ENCODE measurements at places on chromosomes 16 and 17.

- no peak for DNase-seq
These were observed 24.2 kb downstream of the CASKIN2 start for GRCh38 chr17:75490953-75491649.

GRCh38 chr17:43601280-43602039 lies 55.3 kb upstream of the ETV4 start:
- no peak for DNase-seq

GRCh38 chr16:74868501-74868900 lies 93.9 kb upstream of the FA2H start:
- no peak for DNase-seq

GRCh38 chr16:51526621-51527020 lies 375.6 kb upstream of the SALL1 start:
- no peak for DNase-seq

- DNase-seq: peak; percentile 23
These were observed 51.8 kb downstream of the CA10 start for GRCh38 chr17:52106638-52107261.

GRCh38 chr16:78102122-78102660 lies 2.7 kb downstream of the WWOX start:
- DNase-seq: no peak

GRCh38 chr16:68227183-68227793 lies 8.6 kb downstream of the ESRP2 start:
- no peak for DNase-seq

- no peak for DNase-seq
These were observed 120.9 kb upstream of the SMURF2 start for GRCh38 chr17:64783031-64783461.

DNA sequence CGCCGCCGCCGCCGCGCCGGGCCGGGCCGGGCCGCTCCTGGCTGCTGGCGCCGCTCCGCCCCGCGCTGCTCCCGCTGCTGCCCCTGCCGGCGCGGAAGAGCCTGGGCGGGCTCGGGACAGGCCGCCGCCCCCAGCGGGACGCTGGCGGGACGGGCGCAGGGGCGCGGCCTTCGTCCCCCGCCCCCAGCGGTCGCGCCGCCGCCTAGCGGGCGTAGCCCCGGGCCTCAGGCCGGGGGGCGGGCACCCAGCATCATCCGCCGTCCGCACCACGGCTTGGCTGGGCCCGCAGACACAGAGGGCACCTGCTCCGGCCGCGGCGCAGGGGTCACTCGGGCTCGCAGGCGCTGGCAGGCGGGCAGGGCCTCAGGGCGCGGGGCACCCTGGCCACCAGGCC lies at the start of gene AMFR:
Gene AMFR, minus strand, starts transcription at position 107 of the 394 bp plus-strand sequence. CDS start 218 bp downstream, outside the sequence.
- peak; percentile 71 for DNase-seq

GRCh38 chr17:63946440-63947363 lies 14.6 kb upstream of the CD79B start:
- DNase-seq: peak; percentile 57

Measured in activated naive CD4-positive, alpha-beta T cell treated with anti-CD3 and anti-CD28 coated beads, Interleukin-2, amount 50 U/mL, for 16 hours (primary cell).